ENCODE measurements at places on chromosomes 6 and 20.

GRCh38 chr6:111841822-111842221 lies 31.4 kb downstream of the FYN start:
- no peak for DNase-seq

- DNase-seq, result no peak
Observed at GRCh38 chr20:58864346-58864745, 11.8 kb downstream of the GNAS start.

DNA sequence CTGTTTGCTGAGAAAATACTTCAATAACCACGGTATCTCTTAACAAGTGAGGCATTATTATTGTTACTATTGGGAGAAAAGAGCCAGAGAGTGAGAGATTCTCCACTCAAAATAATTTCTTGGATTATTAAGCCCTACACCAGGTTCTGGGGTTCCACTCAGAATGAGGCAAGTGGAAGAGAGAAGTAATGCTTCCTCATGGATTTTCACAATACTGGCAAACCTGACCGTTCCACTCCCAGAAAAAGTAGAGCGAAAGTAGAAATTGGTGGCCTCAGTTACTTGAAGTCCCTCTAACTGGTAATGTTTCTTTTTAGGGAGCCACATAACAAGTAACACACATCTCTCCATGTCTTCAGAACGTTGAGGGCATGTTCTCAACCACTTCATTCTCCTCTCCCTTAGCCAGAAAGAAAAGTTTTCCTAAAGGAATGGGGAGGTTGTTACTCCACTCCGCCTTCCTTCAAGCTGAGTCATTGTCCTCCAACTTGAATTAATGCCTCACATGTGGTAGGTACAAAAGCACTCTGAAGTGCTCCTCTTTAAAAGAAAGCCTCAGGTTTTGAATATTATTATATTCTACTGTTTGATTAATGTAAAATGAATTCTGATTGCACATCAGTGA lies 1.9 kb downstream of the BAG2 start:
- DNase-seq, result no peak

DNA sequence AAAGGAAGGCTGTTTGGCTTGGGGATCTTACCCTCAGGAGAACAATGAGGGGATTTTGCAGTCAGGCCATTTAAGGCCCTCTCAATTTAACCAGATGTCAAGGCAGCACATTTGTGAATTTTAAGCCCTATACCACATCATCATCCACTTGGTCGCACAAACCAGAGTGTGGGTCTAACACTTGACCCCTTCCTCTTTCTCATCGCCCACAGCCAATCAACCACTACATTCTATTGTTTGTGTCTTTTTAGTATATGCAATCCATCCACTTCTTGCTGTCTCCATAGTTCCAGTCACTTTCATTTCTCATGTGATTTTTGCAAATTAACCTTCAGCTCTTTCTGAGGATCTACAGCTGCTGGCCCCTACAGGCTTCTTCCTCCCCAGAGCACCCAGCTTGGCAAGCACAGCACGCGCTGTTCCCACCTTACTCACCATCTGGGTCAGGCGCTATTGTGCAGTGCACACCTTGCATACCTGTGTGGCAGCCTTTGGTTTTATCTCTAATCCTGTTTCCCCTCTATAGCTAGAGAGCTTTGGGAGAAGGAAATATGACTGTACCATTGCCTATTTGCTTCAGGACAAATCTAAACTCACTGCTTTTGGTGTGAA lies 32.3 kb upstream of the CD83 start:
- no peak for DNase-seq

- DNase-seq, result no peak
Observed at GRCh38 chr6:44235269-44235668, 11.6 kb upstream of the HSP90AB1 start.

GRCh38 chr6:12335131-12335527 lies 45.0 kb downstream of the EDN1 start:
- no peak for DNase-seq
